ENCODE measurements at places on chromosomes 4 and X. TPM values are rescaled to one million over a fixed set of nuclear protein-coding genes. Genes with fewer than 3 reads are reported as not detected.

Gene RHOXF2B
- total RNA-seq = not detected

Gene XG
- total RNA-seq = 0.35 TPM

Gene BMPR1B
- total RNA-seq = 19.2 TPM

Gene PPP1R3F
- total RNA-seq = 8.3 TPM

Gene SH3D19
- 98.6 TPM for total RNA-seq

DNA sequence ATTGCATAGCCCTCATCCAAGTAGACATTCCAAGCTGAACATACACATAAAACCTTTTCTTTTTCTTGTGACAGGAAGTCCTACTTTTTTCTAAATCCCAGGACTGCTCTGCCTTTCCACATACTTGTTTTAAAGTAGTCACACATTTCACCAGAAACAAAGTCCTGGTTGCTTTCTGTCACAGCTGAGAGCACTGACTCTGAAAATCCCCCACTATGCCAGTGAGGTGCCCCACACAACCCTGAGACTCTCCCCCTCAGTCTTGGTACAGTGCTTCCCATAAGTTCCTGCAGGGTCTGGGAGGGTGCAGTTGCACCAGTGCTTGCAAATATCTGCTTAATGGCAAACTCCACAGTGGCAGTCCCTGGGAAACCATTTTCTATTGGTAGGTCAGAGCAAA lies 84.2 kb downstream of the DCHS2 start:
- no peak for DNase-seq

DNA sequence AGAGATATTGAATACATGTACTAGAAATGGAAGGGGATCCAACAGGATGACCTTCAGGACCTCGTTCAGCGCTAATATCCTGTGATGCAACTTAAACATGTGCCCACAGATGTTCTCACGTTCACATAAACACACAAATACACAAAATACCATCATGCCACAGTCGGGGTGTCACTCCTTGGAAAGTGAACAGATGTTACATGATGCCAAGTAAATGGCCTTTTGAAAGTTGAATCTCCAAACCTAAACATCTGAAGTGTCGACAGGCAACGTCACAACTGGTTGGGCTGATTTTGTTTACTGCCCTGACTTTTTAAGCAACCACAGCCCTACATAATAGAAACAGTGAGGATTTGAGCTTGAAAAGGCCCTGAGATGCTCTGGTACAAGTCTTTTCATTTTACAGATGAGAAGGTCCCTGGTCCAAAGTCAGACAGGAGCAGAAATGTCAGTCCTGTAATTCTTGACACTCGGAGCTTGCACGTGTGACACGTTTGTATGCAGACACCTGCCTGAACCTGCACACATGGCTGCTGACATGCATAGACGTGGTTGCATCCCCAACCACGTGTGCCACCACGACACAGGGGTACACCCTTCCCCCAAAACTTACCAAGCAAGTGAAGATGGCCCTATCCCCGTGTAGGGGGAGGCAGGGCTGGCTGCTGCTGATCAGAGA lies 23.5 kb upstream of the BCORL1 start:
- no peak for DNase-seq

DNA sequence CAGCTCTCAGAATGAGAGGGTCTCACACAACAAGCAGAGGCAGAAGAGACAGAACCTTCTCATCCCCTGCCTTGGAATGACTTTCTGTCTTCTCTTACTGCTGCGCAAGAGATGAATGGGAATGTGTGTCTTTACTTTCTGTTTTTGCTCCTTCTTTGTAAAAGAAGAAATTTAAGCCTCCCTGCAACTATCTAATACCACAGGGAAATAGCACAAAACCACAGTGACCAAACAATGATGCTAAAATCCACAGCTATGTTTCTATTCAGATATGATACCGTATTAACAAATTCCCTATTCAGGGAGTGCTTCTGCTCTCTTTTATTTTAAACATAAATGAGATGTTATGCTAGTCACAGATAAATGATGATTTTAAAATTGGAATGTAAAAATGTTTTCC lies 173.8 kb upstream of the RAI2 start:
- DNase-seq = no peak

DNA sequence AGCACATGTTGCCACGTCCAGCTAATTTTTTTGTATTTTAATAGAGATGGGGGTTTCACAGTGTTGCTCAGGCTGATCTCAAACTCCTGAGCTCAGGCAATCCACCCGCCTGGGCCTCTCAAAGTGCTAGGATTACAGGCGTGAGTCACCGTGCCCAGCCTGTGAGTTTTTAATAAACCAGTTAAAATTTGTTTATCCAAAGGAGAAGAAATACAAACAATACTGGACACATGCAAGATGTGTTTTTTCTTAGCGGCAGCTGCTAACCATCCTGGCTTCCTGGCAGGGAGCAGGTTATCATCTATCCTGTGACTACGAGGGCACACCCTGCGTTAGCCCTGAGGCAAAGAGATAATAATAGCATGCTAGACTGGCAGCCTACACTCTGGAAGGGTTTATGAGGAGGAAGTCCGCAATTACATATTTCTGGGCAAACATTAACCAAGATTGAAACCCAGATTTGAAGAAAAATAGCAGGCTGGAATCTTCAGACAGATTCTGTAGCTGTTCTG lies 191.4 kb downstream of the SPRY1 start:
- DNase-seq = no peak

GRCh38 chr4:176762661-176763308 lies 29.9 kb downstream of the VEGFC start:
- no peak for DNase-seq

DNA sequence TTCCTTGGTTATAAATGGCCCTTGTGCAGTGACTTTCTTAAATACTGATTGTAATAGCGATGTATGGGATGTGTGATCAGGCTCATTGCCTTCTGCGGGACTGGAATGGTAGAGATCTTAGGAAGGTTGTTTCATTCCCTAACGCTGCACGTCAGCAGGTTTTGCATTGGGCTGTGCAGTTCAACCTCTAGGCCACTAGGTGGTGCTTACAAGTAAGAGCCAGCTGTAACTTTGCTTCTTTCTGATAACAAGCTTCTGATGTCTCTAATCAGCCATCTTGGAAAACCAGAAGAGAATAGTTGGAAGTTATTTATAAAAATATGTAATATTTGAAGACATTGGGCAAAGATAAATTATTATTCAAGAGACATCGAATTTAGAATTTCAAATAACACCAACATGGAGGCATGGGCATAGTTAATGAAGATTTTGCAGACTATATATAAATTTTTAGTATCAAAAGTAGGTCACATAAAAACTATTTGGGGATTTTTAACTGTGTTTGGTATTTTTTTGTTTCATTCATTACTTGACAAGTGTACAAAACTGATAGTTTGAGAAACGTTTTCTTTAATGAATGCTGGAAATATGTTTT lies 339.7 kb upstream of the PCDH7 start:
- no peak for DNase-seq

GRCh38 chr4:37827030-37827685 lies 672 bp downstream of the PGM2 start:
- DNase-seq = no peak

GRCh38 chr4:183263787-183264386 lies 56.2 kb downstream of the CLDN22 start:
- no peak for DNase-seq

- DNase-seq = no peak
These were observed 53.6 kb downstream of the BLTP1 start for GRCh38 chr4:122205687-122206086.

- DNase-seq = no peak
These were observed 18.1 kb downstream of the FNIP2 start for GRCh38 chr4:158786955-158787354.
